Non-pigmented ciliary epithelial cell (primary cell): ENCODE measurements at places on chromosomes 2 and 18.
A peak's percentile ranks its signal among the peaks of the same experiment; 100 is the strongest.

GRCh38 chr2:237486819-237487448 lies at the start of gene MLPH:
Gene MLPH, plus strand, starts transcription at chr2:237487251. Its CDS starts 6,176 bp downstream, at chr2:237493427.
- DNase-seq, result no peak

GRCh38 chr2:64354857-64355680 lies 98.9 kb upstream of the LGALSL start:
- no peak for DNase-seq

DNA sequence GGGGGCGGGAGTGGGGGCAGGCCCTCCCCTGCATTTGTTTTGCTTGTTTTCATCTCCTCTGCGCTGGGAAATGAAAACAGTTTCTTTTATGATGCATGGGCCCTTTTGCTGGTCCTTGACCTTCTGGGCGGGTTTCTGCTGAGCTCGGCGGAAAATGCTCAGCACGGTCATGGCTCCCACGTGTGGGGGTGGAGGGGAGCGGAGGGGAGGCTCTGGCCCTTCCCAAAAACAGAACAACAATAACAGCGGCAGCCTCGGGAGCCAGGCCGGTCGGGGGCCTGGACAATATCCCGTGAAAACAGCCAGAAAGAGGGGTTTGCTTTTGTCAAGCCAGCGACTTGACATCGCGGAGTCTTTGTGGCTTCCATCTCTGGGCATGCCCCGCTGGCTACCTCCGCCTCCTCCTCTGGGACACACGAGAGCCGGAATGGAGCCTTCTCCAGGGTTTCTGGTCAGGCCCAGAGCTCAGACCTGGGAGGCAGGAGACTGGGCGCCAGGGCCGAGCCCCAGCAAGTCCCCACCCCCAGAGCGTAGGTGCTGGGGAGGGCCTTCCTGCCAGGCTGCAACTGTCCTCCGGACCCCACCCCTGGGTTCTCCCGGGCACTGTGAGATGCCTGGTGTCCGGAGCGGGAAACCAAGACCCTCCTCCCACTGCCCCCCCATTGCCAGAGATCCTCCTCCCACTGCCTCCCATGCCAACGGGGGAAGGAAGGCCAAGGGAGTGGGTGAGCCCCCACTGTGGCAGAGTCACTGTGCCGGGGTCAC lies 35.9 kb upstream of the SNED1 start:
- DNase-seq, result no peak

GRCh38 chr2:113275556-113276215 lies 3.0 kb downstream of the PAX8 start:
- no peak for DNase-seq

DNA sequence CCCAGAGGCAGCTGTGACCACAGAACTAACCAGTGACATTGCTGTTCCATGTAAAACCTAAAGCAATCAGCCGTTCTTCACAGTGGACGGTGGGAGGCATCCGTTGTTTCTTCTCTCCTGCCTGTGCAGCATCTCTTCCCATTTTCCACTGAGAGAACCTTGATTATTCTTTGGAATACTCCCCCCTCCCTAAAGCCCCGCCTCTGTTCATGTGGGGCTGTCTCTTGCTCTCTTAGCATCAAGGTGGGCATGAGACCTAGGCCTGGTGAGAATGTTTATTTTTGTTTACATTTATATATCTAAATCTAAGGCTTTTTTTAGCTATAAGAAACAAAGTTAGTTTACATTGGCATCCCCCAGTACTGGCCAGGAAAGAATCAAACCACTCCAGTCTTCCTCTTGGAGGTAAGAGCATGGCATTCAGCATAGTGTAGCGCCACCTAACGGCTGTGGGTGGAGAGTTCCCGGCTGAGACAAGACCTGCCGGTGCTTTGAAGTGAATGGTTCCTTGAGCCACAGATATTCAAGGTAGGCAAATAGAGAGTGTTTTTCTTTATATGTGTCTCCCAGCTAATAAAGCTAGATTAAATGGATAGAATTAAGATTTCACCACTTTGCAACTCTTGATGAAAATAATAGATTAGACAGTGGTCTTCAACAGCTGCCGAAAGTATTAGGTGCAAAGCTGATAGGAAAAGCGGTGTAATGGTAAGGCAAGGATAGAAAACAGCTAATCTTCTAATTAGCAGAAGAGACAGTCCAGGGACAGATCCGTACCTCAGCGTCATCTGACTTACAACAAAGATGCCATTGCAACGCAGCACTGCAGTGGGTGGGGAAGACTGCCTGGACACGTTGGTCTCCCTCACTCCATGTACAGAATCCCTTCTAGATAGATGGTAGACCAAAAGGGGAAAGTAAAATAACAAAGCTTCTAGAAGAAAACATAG lies 219.6 kb upstream of the RAB12 start:
- DNase-seq, result peak; percentile 48

GRCh38 chr18:27500531-27500930 lies 315.4 kb upstream of the CHST9 start:
- DNase-seq, result no peak

- no peak for DNase-seq
Observed at GRCh38 chr18:50111398-50111797, 83.5 kb downstream of the MYO5B start.

DNA sequence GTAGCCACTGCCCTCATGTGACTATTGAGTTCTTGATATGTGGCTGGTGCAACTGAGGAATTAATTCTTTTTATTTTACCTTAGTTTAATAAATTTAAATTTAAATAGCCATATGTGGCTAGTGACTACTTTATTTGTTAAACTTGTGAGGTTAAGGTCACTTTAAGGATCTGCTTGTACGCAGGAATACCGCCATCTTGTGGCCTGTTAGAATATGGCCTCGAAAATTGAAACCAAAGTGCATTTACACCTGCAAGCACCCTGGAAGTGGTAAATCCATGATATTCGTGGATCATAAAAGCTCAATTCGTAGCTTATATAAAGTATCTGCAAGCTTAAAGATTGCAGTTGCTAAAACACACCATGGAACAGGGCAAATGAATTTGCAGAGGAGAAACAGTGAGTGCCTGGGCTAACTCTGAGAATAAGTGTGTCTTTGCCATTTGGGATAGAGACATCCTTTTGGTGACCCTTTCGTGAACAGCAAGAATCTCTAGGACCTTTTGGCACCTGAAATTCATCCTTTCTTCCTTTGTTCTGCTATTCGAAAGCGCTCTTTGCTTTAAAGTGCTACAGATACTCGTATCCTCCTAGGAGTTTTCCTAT lies 59.9 kb upstream of the REG3A start:
- DNase-seq, result peak; percentile 5

- peak; percentile 96 for DNase-seq
Observed at GRCh38 chr2:137957033-137957432, 7.2 kb upstream of the HNMT start.

DNA sequence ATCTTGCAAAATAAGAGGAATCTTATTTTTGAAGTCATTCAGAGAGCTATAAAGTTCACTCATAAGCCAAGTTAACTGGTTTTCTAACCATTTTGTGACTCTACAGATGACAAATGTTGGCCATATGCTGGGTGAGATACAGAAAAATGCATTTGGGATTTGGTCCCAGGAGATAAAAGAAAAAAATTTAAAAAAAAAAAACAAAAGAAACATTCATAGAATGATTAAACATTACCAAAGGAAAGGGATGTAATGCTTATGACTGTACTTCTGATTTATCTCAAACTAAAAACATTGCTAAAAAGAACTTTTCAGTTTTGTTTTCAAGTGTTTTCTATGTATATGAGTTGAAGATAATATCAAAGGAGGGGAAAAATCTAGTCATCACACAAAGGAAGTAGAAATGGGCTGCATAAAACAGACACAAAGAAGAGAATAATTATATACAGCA lies 43.1 kb downstream of the PELI1 start:
- no peak for DNase-seq

- DNase-seq, result no peak
Observed at GRCh38 chr18:574865-575645, 5.1 kb upstream of the CETN1 start.

DNA sequence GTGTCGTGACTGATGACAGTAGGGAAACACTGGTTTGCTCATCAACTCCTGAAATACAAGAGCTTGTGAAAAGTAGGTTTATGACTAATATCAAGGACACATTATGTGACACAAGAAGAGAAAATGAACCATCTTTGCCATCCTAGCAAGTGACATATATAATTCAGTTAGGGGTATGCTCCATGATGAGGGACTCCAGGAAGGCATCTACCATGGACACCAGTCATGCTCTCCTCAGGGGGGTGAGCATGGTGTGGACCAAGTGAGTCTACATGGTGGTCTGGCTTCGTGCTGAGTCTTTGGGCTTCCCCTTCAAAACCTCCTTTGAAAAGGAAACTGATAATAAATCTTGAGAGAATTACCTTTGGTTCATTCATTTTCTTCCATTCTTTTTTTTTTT lies 11.7 kb upstream of the SERPINB5 start:
- no peak for DNase-seq

DNA sequence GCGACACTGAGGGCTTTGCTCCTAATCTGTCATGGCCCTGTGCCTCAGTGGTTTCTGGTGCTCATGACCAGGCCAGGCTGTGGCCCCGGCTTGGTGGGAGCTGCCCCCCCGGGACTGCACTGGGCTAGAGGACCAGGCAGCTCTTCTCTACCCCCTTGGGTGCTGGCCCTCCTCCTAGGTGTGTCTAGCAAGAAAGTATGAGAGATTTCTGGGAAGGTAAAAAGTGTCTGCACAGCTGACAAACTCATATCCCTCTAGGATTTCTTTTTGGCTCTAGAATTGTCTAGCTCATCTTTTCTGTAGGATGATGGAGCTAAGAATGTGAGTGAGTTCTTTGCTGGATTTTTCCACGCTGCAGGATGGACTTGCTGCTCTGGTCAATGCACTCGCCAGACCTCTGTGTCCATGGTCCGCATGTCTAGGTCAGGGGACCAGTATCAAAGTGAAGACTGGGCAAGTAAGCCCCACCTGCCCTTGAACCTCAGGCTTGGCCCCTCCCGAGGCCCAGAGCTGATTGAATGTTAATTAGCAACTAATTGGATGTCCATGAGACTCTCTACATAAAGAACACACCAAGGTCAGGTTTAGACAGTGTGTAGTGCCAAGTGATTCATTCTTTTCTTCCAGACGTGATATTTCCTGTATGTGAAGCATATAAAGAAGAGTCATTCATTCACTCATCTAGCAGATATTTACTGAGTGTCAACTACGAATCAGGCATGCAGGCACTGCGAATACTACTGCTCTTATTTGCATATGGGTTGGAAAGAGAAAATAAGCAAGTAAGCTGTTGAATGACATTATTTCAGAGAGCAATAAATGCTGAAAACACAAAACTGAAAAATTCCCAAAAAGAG lies 15.6 kb upstream of the PSD4 start:
- DNase-seq, result peak; percentile 49

DNA sequence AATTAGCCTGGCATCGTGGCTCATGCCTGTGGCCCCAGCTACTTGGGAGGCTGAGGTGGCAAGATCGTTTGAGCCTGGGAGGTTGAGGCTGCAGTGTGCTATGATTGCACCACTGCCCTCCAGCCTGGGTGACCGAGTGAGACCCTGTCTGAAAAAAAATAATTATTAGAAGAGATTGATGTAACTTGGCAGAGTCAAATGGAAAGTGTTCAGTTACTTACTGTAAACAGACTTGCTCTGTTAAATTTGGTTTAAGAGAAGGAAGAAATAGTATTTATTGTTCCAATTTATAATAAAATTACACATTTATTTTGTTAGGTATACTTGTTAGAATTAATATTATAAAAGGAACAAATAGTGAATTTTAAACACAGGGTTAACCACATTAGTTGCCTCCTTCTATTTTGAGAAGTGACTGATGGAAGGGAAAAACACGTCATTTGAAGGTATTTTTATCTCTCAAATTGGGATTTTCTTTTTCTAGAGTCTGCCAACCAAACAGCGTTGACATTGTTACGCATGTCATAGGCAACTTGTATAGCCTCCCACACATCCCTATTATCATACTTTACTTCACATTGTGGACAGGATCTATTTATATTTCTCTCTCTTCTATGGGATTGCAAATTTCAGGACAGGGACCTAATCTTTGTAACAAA lies 118.8 kb upstream of the B3GNT2 start:
- DNase-seq, result no peak

DNA sequence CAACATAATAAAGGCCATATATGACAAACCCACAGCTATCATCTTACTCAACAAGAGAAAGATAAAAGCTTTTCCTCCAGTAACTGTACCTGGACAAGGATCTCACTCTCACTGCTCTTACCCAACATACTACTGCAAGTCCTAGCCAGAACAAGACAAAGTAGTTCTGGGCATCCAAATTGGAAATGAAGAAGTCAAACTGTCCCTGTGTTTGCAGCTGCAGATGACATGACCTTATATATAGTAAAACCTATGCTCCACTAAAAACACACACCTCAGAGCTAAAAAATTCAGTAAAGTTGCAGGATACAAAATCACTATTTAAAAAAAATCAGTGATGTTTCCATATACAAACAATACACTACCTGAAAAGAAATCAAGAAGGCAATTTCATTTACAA lies 32.2 kb downstream of the USP34 start:
- DNase-seq, result no peak

DNA sequence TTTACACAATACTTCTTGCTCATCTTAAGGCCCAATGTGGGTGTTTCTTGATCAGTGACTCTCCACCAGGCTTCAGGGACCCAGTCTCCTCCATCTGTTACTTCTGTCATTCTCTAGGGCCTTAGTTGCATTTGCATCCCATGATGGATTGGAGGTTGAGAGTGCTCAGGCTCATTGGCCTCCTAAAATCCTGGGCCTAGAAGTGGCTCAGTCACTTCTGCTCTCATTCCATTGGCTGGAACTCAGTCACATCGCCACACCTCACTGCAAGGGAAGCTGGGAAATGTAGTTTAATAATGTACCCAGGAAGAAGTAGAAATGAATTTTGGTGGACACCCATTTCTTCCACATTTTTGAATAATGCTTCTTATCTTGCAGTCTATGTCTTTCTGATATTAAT lies 223.5 kb downstream of the HRH4 start:
- no peak for DNase-seq
